NCI-H2107 (cell line): ENCODE measurements at places on chromosomes 3 and 15.

DNA sequence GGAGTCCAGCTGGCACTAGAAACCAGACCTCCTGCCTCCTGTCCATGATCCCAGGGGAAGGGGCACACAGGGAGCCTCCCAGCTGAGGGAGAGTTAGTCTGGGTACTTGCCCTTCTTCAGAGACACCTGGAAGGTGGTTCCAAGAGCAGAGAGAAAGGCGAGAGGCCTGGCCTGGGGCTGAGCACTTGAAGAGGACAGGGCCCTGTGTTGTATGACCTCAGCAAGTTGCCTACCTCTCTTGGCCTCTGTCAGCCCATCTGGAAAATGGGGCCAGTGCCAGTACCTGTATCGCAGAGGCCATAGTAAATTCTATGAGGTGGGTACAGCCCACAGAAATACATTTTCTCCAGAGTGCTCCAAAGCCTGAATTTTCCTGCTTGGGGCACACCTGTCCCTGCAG lies 19.5 kb downstream of the PTH1R start:
- DNase-seq, result no peak

DNA sequence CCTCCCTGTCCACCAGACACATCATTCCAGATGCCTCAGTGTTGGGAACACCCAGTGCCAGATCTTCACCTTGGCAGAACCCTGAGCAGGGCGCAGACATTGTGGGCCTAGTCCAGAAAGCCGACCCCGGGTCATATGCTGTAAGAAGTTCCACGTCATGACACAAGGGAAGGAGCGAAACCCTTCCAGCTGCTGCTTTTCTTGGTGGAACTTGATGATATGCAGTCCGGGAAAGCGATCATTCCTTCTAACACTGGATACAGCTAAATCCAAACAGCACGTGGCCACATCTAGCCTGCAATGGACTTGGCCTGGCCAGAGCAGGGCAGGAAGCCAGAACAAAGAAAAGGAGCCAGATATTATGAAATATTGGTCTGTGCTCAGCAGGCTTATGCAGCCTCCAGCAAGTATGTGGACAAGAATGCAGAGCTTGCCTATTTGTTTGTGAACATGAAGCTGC lies 22.0 kb downstream of the GASK1A start:
- DNase-seq, result no peak

DNA sequence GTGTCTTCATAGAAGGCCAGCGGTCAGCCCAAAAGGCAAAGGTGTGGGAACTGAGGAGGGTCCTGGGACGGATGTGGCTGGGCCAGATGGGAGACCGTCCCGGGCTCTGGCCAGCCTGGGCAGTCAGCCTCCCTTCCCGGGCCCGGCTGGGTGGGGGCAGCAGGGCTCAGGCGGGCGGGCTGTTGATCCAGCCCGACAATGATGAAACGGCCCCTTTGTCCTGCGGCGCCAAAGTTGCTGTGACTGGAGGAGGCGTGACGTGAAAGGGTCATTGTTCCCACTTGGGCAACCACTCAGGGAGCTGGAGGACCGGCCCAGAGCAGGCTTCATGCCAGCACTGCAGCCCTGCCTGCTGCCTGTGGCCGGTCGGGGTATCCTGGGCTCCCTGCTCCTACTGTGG lies 16.5 kb downstream of the DUSP7 start:
- no peak for DNase-seq

GRCh38 chr3:146502887-146503460 lies 33.6 kb upstream of the PLSCR2 start:
- DNase-seq, result no peak

GRCh38 chr15:71219645-71220044 lies 104.4 kb downstream of the THSD4 start:
- DNase-seq, result no peak

GRCh38 chr15:77860071-77860691 lies 217.3 kb downstream of the TBC1D2B start:
- no peak for DNase-seq

- peak; percentile 27 for DNase-seq
Measured at GRCh38 chr3:160038862-160039562, 50.4 kb downstream of the IL12A start.

DNA sequence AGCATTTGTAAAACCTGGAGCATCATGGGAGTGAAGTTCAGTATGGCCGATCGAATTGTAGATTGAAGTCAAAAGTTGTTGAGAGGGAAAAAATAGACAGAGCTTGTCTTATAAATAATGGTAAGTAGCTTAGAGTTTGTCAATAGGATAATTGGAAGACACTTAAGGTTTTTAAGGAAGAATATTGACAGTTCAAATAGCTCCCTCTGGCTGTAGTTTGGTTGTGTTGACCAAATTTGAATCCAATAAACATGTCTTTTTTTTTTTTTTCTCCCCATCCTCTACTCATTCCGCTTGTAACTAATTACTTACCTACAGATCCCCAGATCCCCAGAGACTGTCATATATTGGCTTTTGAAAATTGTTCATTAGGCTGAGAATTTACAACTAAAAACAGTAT lies 677.0 kb downstream of the AGBL1 start:
- DNase-seq, result no peak

DNA sequence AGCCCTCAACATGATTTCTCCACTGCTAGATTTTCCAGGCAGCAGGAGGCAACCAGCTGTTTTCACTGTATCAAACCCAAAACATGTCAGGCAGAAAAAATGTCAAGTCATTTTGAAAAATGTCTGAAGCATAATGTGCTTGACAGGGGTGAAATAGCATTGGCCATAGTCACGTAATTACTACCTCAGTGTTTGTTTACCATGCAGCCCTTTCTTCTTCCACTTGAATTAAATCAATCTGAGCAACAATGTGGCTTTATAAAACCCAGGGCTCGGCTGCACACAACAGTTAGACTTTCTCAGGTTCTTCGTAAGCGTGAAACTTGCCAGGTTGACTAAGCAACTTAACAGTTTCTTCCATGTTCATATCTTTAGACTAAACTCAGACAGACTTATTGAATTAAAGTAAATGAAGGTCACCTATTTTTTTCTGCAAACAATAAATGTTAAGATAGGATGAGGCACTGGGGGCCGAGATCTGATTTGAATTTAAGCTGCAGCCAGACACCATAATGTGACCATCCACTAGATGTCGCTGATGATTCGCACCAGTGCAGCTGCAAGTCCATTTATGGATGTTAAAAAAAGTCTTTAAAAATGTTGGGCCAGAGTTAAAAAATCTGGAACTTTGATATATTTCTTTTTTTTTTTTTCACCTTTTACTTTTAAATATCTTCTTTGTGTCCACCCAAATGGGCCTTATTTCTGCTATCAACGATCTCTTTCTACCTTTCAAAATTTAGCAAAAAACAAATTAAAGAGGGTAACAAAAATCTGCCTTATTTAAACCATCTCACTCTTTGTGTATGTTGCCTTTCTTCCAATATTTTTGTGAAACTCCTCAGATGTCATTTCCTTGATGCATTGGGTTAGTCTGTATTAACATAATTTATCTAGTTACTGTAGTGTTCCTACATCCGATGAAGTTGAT lies 305.9 kb downstream of the CACNA2D3 start:
- peak; percentile 31 for DNase-seq

- DNase-seq, result no peak
Measured at GRCh38 chr3:195021692-195022091, 249.3 kb downstream of the XXYLT1 start.

DNA sequence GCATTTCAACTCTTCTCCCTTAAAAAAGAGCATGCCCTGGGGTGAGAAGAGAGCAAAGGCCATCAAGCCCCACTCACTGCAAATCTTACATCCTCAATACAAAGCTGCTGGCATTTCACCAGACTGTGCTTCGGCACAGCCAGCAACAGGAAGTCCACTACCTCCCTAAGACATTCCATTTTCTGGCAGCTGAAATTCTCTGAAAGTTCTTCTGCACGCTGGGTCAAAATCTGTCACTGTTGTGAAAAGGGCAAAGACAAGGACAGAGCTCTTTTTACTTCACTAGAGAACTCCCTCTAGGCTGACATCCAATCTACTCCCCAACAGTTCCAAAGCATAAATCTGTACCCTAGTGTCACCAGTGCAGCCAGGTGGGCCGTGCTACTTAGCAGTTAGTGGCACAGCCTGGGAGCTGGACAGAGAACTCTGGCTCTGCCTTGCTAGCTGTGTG lies 6.3 kb downstream of the MTMR10 start:
- DNase-seq, result no peak

DNA sequence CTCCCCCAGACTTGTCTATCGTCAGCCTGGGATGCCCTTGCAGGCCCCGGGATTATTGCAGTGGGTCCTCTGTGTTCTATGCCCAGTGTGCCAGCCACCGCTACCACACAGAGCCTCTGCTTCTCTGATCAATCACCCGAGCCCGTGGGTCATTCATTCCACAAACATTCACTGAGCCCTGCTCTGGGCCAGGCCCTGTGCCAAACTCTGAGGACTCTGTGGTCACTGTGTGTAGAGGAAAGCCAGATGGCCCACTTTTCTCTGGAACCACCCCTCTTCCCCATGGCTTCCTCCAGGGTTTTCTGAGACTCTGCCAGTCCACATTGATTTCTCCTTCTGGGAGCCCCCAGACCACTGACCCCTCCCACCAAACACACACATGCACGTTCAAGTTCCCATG lies 55.5 kb downstream of the BSN start:
- DNase-seq, result no peak

GRCh38 chr3:145259166-145259880 lies 901.7 kb downstream of the PLOD2 start:
- DNase-seq, result no peak

DNA sequence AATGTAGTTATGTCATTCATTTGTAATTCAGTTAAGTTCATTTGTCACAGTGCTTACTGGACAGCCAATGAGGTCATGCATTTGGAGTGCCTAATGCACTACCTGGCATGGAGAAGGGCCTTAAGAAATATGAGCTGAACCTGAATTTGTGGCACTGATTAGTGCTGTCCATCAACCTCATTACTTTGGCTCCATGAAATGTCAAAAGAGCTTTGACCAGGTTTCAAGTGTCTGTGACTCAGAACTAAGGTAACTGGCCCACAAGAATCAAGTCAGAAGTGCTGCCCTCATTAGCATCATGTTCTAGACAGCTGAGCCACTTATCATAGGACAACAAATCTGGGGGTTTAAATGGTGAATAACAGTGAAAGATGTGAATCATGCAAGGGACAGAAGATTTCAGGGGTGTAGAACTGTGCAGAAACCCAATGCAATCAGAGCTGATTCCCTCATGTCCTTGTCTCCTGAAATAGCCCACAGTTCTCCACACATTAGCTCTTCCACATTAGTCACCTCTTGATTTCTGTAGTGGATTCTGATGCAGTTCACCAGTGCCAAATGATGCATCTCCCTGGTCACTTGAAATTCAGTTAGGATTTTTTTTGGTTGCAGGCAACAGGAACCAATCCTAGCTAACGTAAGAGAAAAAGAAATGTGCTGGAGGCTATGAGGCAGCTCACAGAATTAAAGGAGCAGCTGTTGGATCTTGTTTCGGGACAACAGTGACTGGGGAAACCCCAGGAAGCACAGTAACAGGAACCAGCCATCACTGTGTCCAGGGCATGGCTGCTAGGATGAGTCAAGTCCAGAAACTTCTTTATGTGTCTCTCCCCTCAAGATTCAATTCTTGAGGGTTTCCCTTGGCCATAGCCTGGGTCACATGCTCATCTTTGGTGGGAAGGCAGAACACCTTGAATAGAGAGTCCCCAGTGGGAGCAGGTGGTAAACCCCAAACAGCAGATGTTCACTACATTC lies 38.7 kb downstream of the CHST2 start:
- DNase-seq, result no peak

DNA sequence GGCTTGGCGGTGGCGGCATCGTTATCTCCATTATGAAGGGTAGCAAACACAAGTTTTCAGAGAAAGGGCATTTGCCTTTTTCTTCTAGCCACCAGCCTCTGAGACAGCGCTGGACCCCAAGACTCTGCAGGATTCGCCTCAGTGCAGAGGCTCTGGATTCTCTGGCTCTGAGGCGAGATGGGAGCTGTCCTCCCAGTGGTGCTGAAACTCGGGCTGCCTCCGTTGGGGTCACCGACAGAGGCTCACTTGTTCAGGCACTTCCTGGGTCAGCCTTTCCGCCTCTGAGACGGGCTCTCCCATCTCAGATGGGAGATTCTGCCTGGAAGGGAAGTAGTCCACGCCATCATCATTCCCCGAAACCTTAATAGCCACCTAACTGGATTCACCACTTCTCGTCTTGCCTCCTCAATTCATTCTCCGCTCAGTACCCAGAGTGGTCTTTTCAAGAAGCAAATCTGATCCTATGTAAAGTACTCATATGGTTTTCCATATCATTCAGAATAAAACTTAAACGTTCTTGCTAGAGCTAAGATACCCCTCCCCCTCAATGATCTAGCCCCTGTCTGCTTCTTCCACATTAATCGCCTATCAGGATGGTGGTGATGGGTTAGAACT lies 76.9 kb downstream of the RHCG start:
- DNase-seq, result no peak

- no peak for DNase-seq
Measured at GRCh38 chr3:122536632-122537001, 21.9 kb upstream of the KPNA1 start.

GRCh38 chr3:53236112-53236841 lies 19.5 kb downstream of the TKT start:
- DNase-seq, result no peak

DNA sequence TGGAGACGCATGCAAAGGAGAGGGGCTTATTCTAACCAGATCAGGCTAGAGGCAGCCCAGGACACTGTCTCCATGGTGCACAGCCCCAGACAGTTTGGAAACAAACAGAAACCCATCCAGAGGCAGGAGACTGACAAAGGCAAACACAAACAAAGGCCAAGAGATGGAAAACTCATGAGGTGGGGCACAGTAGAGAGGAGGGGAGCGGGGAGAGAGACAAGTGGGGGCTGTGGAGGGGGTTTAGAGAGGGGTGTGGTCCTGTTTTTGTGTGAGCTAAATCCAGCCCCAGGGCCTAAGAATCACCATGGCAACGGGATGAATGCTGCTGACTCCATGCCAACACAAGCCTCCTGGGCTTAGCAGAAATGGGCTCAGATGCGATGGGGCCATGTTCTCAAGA lies 32.3 kb downstream of the PARP16 start:
- no peak for DNase-seq

DNA sequence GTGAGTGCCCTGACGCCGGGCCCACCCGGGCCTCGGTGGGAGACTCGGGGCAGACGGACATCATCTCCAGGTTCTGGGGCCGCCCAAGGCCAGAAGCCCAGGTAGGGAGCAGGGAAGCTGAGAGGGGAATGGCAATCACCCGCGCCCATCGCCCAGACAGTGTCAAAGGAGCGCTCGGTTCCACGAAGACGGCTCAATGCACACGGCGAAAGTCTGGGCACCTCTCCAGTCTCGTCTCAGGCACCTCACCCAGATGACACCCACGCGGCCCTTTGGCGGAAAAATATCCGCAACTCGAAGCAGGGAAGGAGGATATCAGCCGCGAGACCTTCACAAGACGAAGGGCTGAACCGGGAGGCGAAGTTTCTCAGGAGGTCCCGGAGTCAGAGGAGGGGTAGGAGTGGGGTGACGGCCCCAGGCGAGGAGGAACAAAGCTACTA lies 916 bp downstream of the IL17RD start:
- no peak for DNase-seq

GRCh38 chr3:80297720-80298119 lies 529.9 kb upstream of the ROBO1 start:
- DNase-seq, result no peak

GRCh38 chr3:52278510-52279069 lies at the start of gene WDR82:
TSS of gene WDR82 (minus strand) at chr3:52278649. CDS start at chr3:52278361, 288 bp downstream.
- peak; percentile 78 for DNase-seq
